Activated CD4-positive, alpha-beta memory T cell treated with anti-CD3 and anti-CD28 coated beads, Interleukin-2, amount 10 ng/mL, durations not matched to agents 7 days and 5 days (primary cell): ENCODE measurements at places on chromosomes 7 and 10. TPM values are rescaled to one million over a fixed set of nuclear protein-coding genes. Genes with fewer than 3 reads are reported as not detected.

Gene LRRC4
- not detected for total RNA-seq

Gene MMP21
- not detected for total RNA-seq

Gene CCL24
- total RNA-seq, result not detected

Gene CYTH3
- total RNA-seq, result 1.2 TPM

Gene ZNF273
- 10.5 TPM for total RNA-seq

Gene DRGX
- total RNA-seq, result not detected

Gene SLC39A12
- not detected for total RNA-seq

Gene LIPJ
- not detected for total RNA-seq

Gene DYDC2
- total RNA-seq, result not detected

Gene UNCX
- not detected for total RNA-seq

GRCh38 chr7:87330316-87330715 is 15.1 kb upstream of the CROT start:
- H3K4me3 ChIP-seq, result no peak overlapping the region
- H3K27me3 ChIP-seq, result no peaks in the 10 kb centered on the region
- no peak overlapping the region for H3K27ac ChIP-seq
- no peak for DNase-seq
- no peaks in the 10 kb centered on the region for H3K4me1 ChIP-seq
- peaks cover 37% of the 10 kb centered on the region for H3K36me3 ChIP-seq

GRCh38 chr7:42137941-42138340 is 99.1 kb downstream of the GLI3 start:
- no peaks in the 10 kb centered on the region for H3K36me3 ChIP-seq
- no peak overlapping the region for H3K4me3 ChIP-seq
- no peaks in the 10 kb centered on the region for H3K27me3 ChIP-seq
- H3K27ac ChIP-seq, result no peak overlapping the region

DNA sequence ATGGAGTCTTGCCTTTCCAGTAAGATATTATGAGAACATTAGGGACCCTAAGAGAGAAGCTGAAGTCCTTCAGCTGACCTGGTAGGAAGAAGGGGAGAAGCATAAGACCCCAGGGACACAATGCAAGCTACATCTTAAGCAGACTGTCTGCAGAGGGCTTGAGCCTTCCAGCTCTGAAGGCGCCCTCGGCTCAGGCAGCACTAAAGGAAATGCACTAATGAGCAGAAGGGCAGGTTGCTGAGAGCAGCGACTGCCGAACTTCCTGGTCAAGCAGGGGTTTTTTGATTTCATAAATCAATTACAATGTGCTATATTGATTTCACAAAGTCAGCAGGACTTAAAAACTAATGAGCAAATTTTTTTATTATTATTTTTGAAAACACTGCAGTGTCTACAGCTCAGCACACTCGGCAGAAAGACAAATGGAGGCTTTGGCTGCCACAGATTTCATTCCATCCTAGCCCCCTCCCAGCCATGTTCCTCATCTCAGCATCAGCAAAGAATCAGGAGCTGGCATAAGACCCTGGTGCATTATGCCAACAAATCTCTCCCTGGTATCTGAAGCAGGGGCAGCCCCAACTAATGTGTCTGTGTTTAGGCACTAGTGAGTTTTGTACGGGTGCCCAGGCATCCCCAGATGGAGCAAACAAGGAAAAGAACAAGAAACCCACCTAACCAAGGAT is 57.1 kb downstream of the LRRTM3 start:
- no peak for DNase-seq
- H3K4me1 ChIP-seq, result no peaks in the 10 kb centered on the region
- H3K27ac ChIP-seq, result no peak overlapping the region
- no peaks in the 10 kb centered on the region for H3K36me3 ChIP-seq

GRCh38 chr7:99094401-99094800 is 49.5 kb downstream of the SMURF1 start:
- H3K4me3 ChIP-seq, result no peak overlapping the region
- H3K27ac ChIP-seq, result no peak overlapping the region
- DNase-seq, result no peak
- H3K4me1 ChIP-seq, result peaks cover 15% of the 10 kb centered on the region

GRCh38 chr10:6542999-6543430 is 37.1 kb downstream of the PRKCQ start:
- DNase-seq, result peak; percentile 66
- peaks cover 73% of the 10 kb centered on the region for H3K4me1 ChIP-seq
- peaks cover 50% of the 10 kb centered on the region for H3K36me3 ChIP-seq
- peak overlapping the region; percentile 86 for H3K4me3 ChIP-seq
- H3K27ac ChIP-seq, result peak overlapping the region; percentile 100

GRCh38 chr7:116610210-116610609 is 61.8 kb upstream of the MET start:
- no peak overlapping the region for H3K4me3 ChIP-seq
- no peak overlapping the region for H3K27ac ChIP-seq
- no peaks in the 10 kb centered on the region for H3K36me3 ChIP-seq
- H3K27me3 ChIP-seq, result peaks cover 40% of the 10 kb centered on the region
- no peaks in the 10 kb centered on the region for H3K4me1 ChIP-seq
- DNase-seq, result no peak

- peaks cover 34% of the 10 kb centered on the region for H3K36me3 ChIP-seq
- peaks cover 10% of the 10 kb centered on the region for H3K4me1 ChIP-seq
- H3K27ac ChIP-seq, result no peak overlapping the region
- no peaks in the 10 kb centered on the region for H3K27me3 ChIP-seq
- no peak overlapping the region for H3K4me3 ChIP-seq
These were observed 23.1 kb downstream of the NRBF2 start for GRCh38 chr10:63156236-63156635.

GRCh38 chr10:116465546-116465945 is 37.9 kb downstream of the PNLIPRP3 start:
- no peak for DNase-seq
- no peak overlapping the region for H3K4me3 ChIP-seq
- H3K36me3 ChIP-seq, result no peaks in the 10 kb centered on the region
- H3K27ac ChIP-seq, result no peak overlapping the region

DNA sequence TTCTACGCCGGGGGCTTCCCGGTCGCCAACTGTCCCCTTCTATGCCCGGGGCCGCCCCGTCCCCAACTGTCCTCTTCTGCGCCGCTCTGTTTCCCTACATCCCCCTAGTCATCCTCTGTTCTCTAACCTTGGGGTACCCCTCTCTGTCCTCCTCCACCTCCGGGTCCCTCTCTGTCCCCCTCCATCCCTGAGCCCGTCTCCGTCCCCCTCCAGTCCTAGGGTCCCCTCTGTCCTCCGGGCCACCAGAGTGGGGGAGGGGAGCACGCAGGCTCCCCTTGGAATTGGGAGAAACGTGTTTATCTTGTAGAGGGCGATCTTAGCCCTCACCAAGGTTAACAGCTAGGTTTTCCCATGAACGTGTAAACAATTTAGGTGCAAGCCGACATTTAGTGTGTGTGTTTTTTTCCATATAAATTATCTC is 852 bp upstream of the KLF6 start:
- H3K4me3 ChIP-seq, result peak overlapping the region; percentile 97
- peaks cover 20% of the 10 kb centered on the region for H3K4me1 ChIP-seq
- peaks cover 52% of the 10 kb centered on the region for H3K36me3 ChIP-seq
- H3K27ac ChIP-seq, result peak overlapping the region; percentile 94
- peaks cover 3% of the 10 kb centered on the region for H3K27me3 ChIP-seq

DNA sequence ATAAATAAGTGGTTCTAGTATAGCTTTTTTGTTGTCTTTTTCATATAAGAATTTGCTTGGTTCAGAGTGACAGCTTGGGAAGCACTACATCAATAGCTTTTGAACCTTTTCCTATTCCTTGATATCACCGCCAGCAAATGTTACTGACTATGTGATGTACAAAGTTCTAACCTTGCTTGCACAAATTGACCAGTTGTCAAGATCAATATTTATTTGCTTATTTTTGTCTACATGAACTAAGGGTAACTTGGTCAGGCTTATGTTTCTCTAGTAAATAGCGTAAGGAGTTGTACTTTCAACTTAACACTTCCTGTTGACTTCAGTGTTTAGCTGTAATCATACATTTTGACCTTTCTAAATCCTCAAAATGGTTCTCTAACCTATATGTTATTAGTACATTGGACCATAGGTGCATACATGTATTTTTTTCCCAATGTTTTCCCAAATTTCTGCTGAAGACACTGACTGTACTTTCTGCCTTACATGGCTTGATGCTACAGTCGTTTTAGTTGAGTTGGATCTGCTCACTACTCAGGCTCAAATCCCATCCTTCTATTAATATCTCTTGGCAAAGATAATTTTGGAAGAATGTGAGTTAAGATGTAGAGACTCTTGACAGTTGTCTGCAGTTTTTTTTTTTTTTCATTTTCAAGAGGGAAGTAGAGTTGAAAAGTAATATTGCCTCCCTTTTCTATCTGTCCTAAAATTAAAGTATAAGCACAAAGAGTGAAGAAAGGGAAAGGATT is 239.1 kb upstream of the KAT6B start:
- peaks cover 2% of the 10 kb centered on the region for H3K36me3 ChIP-seq
- peak overlapping the region; percentile 52 for H3K27ac ChIP-seq
- DNase-seq, result no peak

GRCh38 chr10:7362471-7362870 is 48.4 kb downstream of the SFMBT2 start:
- no peak for DNase-seq
- H3K27me3 ChIP-seq, result no peaks in the 10 kb centered on the region
- no peak overlapping the region for H3K27ac ChIP-seq
- peaks cover 91% of the 10 kb centered on the region for H3K36me3 ChIP-seq
- H3K4me3 ChIP-seq, result no peak overlapping the region
- H3K4me1 ChIP-seq, result peaks cover 3% of the 10 kb centered on the region

GRCh38 chr10:133325440-133326222 is 11.1 kb downstream of the CALY start:
- peaks cover 11% of the 10 kb centered on the region for H3K4me1 ChIP-seq
- peaks cover 39% of the 10 kb centered on the region for H3K27me3 ChIP-seq
- no peaks in the 10 kb centered on the region for H3K36me3 ChIP-seq
- DNase-seq, result no peak
- no peak overlapping the region for H3K4me3 ChIP-seq

DNA sequence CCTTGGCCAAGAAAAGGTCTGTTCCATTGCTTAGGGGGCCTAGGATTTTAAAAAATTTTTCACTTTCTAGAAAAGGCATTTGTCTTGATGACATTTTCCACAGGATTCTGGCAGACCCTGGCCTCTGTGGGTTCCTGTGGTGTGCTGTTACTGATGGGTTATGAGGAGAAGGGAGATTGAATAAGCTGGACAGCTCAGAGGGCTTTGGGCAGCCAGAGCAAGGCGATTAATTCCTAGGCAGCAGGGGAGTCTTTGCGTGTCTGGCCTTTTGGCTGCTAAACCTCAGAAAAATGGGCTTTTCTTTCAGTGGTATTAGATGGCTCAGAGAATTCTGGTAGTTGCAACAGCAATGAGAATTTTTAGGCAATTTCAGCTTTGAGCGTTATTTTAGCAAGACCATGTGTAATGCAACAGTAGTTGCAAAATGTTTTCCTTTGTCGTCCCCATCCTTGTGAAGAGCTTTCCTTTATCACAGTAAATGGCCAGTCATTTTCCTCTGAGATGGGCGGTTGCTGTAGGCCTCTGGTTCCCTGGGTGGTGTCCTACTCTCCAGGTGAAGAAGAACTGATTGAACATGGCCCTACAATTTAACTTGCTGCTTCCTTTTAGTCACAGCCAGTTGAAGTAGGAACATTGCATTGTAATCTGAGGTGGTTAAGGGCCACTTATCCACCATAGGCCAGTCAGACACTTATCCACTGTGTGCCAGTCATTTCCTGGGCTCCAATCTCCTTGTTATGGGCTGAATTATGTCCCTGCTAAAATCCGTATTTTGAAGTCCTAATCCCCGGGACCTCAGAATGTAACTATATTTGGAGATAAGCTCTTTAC is 43.2 kb downstream of the SH2D4B start:
- no peak overlapping the region for H3K27ac ChIP-seq
- DNase-seq, result no peak
- H3K4me1 ChIP-seq, result no peaks in the 10 kb centered on the region
- no peaks in the 10 kb centered on the region for H3K36me3 ChIP-seq
- H3K4me3 ChIP-seq, result no peak overlapping the region
- peaks cover 26% of the 10 kb centered on the region for H3K27me3 ChIP-seq

- no peak overlapping the region for H3K4me3 ChIP-seq
- no peaks in the 10 kb centered on the region for H3K4me1 ChIP-seq
- H3K27ac ChIP-seq, result no peak overlapping the region
- DNase-seq, result no peak
These were observed 265.7 kb upstream of the IMMP2L start for GRCh38 chr7:111827863-111828504.

DNA sequence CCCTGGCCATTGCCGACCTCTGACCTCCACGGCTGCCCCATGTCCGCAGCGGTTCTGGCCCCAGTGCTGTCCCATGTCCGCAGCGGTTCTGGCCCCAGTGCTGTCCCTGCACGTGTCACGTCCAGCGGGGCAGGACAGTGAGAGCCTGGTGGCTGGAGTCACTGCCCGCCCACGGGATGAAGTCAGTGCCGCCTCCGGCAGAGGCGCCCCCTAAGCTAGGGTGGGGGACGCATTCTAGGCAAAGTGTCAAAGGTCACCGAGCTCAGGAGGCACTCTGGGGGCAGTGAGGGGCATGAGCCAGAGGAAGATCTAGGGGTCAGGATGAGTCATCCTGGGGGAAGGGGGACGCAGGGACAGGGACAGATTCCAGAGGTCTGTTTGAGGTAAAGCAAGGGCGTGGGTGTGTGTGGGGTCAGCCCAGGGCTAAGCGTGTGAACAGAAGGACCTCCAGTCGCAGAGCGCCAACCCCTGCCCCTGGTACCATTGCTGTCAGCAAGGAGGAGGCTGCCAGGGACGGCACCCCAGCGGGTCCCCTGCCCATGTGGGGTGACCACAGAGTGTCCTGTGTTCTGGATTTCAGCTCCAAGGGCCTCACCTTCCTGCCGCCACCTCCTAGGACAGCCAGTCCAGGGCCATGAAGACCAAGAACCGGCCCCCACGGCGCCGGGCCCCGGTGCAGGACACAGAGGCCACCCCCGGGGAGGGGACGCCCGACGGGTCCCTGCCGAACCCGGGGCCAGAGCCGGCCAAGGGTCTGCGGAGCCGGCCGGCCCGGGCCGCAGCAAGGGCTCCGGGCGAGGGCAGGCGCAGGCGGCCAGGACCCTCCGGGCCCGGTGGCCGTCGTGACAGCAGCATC is 665 bp downstream of the BHLHA15 start:
- H3K27me3 ChIP-seq, result no peaks in the 10 kb centered on the region
- H3K4me3 ChIP-seq, result peak overlapping the region; percentile 43
- no peak overlapping the region for H3K27ac ChIP-seq
- DNase-seq, result no peak
- peaks cover 5% of the 10 kb centered on the region for H3K4me1 ChIP-seq
- H3K36me3 ChIP-seq, result peaks cover 3% of the 10 kb centered on the region

GRCh38 chr10:131450216-131450765 is 138.8 kb upstream of the TCERG1L start:
- no peaks in the 10 kb centered on the region for H3K4me1 ChIP-seq
- no peaks in the 10 kb centered on the region for H3K36me3 ChIP-seq
- no peak overlapping the region for H3K4me3 ChIP-seq
- no peak overlapping the region for H3K27ac ChIP-seq
- no peak for DNase-seq

DNA sequence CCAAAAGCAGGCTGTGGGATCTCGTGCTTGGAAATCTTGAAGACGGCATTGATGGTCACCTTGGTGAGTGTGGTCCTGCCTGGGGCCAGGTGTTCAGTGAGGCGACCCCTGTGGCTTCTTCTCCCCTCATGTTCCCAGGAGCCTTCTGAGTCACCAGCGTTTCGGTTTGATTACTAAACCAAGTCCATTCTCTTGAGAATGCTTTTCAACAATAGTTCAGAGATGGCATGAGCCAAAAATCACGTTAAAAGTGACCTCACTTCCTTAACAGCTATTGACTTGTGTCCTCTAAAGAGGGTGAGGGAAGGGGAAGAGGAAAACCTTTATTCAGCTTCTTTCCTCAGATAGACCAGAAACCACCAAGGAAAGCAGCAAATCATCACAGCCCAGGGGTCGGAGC is 315.2 kb downstream of the GATA3 start:
- peaks cover 50% of the 10 kb centered on the region for H3K4me1 ChIP-seq
- no peak for DNase-seq
